GM12865 (cell line): ENCODE measurements at places on chromosomes 4 and X.

- DNase-seq, result no peak
These were observed 29.0 kb downstream of the SGMS2 start for GRCh38 chr4:107853444-107854355.

- DNase-seq, result no peak
These were observed 130.9 kb downstream of the CBR4 start for GRCh38 chr4:168879188-168879587.

DNA sequence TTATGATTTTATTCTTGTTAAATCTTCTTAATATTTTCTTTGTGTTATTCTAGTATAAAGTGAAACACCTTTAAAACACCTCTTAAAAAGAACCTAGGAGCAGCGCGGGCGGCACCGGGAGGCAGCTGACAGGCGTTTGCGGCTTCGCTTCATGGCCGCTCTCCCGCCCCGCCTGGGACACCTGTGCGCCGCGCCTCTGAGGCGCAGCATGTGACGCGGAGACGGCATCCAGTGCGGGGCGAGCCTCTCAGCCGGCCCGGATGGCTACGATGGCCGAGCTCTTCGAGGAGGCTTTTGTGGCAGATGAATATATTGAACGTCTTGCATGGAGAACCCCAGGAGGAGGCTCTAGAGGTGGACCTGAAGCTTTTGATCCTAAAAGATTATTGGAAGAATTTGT, 1592.7 kb downstream of the TECRL start:
- DNase-seq, result no peak

DNA sequence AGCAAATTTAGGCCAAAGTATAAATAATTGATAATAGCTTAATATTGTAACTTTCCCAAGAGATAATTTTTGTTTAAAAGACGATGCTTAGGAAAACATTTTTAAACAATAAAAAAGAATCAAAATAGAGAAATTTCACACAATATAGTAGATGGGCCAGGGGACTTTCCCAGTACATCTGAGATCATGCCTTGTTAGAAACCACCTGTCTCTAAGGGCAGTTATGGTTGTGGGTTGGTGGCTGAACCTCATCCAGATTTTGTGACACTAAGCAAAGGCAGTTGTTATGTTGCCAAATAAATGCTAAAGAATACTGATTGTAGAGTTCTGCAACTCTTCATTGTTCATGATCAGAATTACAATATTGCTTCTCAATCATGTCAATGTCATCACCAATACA, 270.6 kb downstream of the BANK1 start:
- DNase-seq, result peak; percentile 25

DNA sequence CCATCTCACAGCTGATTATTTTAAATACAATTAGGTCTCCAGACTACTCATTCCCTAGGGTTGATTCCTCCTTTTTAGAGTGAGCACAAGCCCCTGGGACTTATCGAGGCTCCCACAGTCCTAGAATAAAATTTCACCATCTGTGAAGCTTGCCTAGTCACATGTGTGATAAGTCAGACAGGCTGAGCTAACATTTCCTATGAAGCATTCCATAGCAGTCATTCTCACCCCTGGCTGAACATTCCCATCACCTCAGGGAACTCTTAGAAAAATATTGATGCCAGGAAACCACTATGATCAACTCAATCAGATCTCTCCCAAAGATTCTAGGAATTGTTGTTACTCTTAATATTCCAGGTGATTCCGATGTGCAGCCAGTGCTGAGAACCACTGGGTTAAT, 37.7 kb downstream of the ARHGEF9 start:
- DNase-seq, result no peak

DNA sequence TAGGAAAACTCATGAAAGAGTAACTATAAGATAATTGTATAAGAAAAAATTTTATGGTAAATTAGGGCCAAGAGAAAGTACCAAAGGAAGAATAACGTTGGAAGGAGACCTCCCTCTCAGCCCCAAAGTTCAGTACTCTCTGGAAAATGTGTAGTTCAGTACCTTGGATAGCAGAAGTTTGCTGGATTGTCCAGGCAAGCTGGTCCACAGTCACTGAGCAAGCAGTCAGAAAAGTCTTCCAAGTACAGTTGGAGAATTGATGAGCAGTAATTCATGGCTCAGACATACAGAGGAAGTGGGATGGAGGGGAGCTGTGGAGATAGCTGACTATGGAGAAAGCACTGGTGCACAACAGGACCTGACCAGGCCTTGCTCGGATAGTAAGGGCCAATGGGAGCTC, 598.2 kb upstream of the NDST4 start:
- no peak for DNase-seq

DNA sequence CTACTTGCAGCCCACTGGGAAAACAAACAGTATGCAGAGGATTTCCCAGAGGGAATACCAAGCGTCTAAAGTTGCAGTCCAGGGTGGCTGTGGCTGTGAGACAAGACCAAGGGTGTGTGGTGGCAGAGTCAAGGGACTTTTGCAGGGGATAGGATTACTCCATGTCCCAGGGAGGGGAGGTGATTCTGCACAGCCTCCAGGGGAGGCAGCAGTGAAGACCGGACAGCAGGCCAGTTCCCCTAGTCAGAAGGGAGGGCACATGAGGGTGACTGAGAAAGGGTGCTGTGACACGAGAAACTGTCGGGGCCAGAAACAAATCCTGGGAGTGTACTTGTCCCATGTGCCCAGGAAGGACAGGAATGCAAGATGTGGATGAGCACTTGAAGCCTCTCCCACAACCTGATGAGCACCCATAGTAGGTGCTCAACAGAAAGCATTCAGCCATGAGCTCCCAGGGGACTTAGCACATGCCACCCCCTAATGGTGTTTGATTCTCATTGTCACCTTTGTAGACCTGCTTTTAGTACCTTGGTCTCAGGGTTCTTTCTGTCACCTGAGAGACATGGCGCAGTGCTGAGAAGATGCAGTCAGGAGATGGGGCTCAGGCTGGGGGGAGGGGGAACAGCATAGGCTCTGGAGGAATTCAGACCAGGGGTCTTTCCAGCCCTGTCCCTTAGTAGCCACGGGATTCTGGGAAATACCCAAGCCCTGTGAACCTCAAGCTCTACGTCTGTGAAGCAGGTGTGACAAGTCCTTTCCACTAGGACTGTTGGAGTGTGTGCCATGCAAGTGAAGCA, 18.1 kb upstream of the HSFX3 start:
- DNase-seq, result no peak

- no peak for DNase-seq
These were observed 43.6 kb downstream of the ACOX3 start for GRCh38 chr4:8396762-8397406.

DNA sequence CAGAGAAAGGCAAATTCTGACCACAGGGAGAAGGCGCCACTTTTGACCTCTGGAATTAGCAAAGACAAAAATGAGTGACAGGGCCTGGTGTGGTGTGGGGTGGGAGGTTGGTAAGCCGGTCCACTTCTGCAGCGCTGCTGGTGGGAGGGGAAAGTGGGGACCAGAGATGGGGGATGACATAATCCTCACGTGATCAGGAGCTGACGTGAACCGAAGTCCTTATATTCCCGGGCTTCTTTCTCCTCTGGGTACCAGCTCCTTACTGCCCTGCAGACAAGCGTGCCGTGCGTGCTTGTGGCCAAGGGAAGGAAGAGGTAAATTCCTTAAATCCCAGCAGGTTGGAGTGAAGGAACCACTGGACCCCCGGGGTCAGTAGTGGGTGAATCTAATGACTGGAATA, at the start of gene TCEAL7:
Gene TCEAL7, plus strand, starts transcription at position 249 of the 400 bp plus-strand sequence. CDS start 1,165 bp downstream, outside the sequence.
- no peak for DNase-seq

- peak; percentile 60 for DNase-seq
These were observed 58.6 kb upstream of the MCF2 start for GRCh38 chrX:139766545-139766983.

DNA sequence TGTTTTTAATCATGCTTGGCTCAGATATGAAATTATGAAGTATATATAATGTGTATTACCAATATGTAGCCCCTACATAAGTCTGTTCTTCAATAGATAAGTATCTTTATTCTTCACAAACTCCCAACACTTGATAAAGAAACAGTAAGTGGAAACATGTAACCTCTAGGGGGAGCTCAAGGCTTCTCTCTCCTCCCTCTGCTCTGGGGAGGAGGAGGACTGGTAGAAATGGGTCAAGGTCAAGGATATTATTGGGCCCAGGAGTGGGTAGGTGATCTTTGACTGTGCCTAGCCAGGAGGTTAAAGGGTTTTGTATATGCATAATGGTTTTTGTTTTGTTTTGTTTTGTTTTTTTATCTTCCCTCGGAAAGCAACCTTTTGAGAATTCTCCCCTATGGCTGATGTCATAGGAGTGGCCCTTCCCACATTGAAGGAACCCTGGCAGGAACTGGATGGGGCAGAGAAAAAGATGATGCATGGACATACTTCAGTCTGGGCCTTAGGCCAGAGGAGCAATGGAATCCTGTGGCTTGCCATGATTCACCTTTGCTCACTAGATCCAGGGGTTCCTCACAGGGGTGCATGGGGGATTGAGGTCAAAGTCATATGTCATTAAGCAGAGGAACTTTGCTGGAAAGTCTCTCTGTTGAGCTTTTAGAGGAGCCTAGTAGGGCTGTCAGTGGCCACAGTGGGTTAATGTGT, 460.3 kb downstream of the MID1IP1 start:
- peak; percentile 54 for DNase-seq

DNA sequence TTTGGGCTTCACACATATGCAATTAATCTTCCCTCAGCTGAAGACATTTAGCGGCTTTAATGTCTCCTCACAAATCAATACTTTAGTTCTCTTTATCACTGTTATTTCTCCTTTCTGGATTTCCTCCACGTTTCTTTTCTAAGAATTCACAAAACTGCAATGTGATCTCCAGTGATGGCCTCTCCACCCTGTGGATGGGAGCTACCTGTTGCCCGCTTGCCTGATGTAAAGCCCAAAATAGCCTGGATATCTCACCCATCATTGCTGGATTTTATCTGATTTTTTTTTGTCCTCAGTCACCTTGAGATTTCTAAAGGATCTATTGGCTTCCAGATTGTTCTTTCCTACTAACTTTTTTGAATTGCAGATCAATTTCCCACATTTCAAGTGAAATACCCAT, 129.3 kb upstream of the FAM241A start:
- no peak for DNase-seq

DNA sequence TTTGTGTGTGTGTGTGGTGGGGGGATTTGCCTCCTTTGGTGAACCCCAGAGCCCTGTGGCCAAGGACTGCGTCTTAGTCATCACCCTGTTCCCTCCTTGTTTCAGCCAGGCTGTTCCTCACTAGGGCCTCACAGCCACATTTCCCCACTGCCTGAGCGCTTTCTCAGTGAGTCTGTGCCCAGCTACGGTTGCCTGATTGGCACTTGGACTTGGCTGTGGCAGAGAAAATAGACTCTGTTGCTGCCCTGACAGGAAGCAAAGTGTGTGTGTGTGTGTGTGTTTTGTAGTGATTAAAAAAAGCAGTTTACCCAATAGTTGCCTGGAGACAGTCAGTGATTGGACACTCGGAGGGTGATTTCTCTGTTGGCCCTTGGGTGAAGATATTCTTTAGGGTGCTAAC, 113.0 kb downstream of the UCHL1 start:
- peak; percentile 9 for DNase-seq

DNA sequence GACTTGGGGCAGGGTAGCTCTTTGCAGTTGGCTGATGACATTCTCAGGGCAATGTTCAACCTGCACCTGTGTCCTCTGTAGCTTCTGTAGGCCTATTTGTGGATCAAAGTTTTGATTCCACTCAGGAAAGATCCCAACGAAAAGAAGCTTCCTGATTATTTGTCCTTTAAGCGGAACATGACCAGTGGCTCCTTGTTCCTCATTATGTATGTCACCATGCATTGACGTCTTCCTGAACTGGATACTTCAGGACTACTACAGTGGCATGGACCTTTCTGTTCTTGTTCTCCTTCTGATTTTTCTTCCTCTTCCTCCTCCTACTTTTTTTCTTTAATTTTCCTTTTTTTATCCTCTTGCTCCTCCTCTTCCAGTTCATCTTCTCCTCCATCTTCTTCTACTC, 62.4 kb downstream of the NBDY start:
- no peak for DNase-seq

DNA sequence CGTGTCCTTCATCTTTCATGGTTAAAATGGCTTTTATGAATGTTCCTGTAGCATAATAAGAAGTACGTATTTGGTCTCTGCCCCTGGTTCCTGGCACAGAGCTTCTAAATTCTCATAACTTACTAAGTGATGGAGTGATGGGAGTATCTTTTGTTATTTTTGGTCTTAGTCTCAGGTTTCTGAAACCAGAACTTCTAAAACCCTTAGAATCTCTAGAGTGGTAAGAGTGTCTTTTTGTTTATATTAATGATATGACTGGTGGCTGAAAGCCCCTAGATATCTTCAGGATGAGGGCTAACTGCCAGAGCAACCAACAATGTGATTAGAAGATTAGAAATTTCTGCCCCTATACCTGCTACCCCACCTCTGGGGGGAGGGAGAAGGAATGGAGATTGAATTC, 45.8 kb upstream of the BBS12 start:
- DNase-seq, result peak; percentile 16

- DNase-seq, result no peak
These were observed 578.0 kb downstream of the BCOR start for GRCh38 chrX:39519566-39520301.

- peak; percentile 0 for DNase-seq
These were observed 4.6 kb upstream of the HAUS3 start for GRCh38 chr4:2246384-2247127.

- DNase-seq, result no peak
These were observed 443 bp downstream of the GPR143 start for GRCh38 chrX:9765072-9765736.

DNA sequence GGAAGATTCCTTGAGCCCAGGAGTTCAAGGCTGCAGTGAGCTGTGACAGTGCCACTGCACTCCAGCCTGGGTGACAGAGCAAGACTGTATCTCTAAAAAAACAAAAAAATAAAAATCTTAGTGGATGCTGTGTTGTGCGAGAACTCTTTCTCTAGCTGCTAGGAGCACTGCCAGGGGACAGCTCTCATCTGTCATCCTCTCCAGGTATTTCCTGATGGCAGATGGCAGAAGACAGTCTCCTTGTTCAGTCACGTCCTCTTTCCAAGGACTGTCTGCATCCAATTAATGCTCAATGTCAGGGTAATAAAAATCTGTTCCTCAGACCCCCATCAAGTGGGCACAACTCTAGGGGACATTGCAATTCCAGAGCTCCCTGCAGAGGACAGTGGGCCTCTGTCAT, 29.2 kb downstream of the PPM1K start:
- DNase-seq, result no peak

DNA sequence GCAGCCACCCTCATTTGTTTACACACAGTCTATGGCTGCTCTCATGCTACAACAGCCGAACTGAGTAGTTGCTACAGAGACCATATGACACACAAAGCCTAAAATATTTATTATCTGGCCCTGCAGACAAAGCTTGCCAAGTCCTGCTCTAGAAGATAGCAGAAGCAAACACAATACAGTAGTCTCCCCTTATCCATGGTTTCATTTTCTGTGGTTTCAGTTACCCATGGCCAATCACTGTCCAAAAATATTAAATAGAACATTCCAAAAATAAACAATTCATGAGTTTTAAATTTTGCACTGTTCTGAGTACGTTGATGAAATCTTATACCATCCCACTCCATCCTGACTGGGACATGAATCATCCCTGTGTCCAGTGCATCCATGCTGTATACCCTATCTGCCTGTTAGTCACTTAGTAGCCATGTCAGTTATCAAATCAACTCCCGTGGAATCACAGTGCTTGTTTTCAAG, 40.2 kb upstream of the ZNF81 start:
- DNase-seq, result no peak

GRCh38 chr4:10701702-10702460, 17.3 kb upstream of the CLNK start:
- no peak for DNase-seq
